ENCODE measurements at places on chromosomes 1 and 21.
A peak's percentile ranks its signal among the peaks of the same experiment; 100 is the strongest.

- DNase-seq = peak; percentile 57
Measured at GRCh38 chr1:3369446-3370076, 84.9 kb upstream of the ARHGEF16 start.

DNA sequence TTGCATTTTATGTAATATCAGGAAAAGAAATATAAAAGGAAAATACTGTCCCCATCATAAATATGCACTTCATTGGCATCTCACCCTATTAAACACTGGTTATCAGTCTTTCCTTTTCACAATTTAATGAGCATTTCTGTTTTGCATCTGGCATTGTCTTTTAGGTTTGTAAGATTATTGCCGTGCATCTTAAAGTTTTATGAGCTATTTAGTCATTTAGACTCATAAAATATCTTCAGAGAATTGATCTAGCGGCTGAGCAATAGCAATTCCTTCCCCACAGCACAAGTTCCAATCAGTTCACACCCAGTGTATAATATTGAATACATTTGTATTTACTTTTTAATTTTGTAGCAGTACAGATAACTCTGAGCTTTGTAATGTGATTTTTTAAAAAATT is 112.3 kb upstream of the C1orf105 start:
- no peak for DNase-seq

DNA sequence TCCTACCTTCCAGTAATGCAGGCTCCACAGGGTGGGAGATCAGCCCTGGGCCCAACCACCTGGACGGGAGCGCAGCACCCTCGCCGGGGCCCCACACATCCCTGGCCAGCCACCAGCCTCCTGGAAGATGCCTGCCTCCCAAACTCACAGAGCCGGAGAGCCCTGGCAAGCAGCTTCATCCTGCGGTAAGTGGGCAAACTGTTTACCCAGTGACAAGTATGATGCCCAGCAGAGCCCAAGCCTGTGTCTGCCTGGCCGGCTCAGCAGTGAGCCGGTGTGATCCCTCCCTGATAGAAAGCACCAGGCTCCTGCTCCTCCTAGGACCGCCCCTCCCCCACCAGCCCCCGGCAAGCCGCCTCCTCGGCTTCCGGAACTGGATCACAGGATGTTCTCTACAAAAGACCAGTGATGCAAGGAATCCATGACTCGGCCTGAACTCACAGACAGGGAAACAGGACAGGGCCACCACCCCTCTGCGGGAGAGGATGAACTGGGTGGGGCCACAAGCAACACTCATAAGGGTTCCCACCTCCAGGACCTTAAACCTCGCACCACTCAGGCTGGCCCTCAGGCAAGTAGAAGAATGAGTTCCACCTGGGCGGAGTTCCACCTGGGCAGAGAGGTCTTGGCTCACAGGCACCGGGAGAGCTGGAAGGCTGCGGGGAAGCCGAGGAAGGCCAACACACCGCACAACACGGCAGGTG is 7.9 kb downstream of the ACOT7 start:
- peak; percentile 22 for DNase-seq

- no peak for DNase-seq
Measured at GRCh38 chr21:34596561-34597271, 18.2 kb downstream of the RCAN1 start.

DNA sequence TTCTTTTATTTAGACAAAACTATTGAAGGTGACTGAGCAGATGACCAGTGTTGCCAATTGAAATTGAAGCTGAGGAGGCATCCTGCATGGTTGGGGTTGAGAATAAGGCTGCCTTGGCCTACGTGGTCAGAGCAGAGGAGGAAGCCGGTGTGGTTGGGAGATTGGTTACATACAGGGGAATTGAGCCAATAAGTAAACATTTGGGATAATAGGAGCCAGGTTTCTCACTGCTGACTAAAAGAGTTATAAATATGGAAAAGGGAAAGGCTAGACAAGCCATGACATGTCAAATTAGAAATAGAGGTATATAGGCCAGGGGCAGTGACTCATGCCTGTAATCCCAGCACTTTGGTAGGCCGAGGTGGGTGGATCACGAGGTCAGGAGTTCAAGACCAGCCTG is 15.8 kb downstream of the SNX7 start:
- peak; percentile 76 for DNase-seq

DNA sequence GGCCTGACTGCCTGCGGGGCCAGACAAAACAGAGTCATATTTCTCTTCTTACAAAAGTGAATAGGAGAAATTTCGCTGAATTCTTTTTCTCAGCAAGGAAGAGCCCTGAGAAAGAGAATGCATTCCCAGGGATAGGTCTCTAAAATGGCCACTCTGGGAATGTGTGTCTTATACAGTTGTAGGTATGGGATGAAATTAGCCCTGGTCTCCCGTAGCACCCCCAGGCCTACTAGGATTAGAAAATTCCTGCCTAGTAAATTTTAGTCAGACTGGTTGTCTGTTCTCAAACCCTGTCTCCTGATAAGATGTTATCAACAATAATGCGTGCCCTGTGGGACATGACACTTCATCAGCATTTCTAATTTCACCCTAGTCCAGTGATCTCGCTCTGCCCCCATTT is 920.1 kb downstream of the LTN1 start:
- DNase-seq = no peak

DNA sequence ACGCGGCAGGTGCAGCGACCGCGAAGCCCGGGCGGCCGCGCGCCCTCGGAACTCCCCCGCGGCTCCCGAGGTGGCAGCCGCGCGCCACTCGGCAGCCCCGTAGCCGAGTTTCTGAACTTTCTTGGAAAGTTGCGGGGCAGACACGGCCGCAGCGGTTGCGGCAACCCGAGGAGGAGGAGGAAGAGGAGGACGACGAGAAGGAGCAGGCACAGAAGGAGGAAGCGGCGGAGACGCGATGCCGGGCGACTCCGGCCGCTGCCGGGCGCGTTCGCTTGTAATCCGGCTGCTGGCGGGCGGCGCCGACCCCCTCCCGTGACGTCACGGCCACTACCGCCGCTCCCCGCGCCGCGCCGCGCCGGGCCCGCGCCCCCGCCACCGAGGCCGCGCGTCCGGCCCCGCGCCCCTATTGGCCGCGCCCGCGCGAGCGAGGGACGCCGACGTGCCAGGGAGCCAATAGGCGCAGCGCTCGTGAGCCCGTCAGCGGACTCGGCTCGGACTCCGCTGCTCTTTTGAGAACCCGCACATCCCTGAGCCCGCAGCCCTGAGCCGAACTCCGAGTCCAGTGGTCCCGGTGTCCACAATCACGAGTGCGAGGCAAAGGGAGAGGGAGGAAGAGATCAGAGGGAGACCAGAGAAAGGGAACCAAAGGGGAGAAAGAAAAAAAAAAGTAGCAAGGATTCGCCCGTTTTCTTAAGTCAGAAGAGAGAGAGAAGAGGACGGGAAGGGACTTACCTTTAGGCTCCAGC is 736 bp upstream of the BARHL2 start:
- no peak for DNase-seq

DNA sequence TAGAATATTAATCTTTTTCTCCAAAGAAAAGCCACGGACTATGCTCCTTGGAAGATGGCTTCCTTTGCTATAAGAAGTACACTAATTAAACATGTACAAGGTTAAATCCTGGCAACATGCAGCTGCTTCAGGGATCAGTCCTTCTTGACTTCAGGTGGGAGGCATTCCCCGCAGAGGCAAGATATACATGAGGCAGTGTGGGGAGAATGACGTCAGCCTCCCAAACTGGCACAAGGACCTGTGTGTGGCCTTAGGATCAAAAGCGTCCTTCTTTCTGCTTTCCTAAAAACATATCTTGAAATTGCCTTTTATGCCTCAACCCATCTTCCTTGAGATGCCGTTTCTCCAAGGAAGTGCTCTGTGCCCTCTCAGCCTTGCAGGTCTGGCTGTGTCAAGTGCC is 90.3 kb downstream of the WLS start:
- DNase-seq = no peak

DNA sequence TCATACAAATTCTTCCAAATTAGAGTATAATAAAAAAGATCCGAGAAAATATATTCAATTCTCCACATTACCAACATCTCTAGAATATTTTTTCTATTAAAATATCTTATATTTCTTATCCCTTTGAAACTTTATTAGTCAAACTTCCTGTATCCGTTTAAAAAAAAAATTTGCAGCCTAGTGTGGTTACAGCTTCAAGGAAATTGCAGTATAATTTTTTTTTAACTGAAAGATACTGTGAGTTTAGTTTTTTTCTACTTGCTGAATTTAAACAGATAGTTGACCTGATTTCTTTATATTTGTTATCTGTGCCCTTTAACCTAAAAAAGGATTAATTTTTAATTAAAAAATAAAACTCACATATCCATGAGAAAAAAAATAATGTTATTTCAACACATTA is 1.5 kb downstream of the RGS18 start:
- no peak for DNase-seq

DNA sequence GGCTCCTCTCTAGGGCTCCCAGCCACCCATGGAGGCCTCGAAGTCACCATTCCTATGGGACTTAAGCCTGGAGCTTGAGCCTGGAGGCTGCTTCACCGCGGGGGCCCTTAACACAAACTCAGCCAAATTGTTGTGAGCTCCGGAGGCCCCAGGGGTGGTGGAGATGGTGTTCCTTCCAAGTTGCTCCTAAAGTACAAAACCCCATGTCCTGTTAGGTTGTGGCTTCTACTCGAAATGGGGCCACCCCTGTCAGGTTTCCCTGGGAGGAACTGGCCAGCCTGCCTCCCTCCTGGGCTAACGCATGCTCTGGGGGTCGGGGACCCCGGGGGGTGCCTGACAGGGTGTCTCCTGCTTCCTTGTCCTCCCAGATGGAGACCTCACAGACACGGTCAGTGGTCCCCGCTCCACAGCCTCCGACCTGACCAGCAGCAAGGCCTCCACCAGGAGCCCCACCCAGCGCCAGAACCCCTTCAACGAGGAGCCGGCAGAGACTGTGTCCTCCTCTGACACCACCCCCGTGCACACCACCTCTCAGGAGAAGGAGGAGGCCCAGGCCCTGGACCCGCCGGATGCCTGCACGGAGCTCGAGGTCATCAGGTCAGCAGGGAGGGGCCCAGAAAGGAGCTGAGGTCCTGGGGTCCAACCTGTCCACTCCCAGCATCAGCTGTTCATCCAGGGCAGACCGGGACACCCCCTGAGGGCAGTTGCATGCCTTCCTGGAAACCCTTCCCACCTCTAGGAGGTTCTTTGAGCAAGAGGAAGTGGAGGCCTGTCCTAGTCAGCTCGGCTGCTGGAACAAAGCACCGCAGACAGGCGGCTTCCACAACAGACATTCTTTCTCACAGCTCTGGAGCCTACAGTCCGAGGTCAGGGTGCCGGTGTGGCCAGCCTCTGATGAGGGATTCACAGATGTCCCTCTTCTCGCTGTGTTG is 10.8 kb upstream of the SLC25A34 start:
- DNase-seq = no peak

DNA sequence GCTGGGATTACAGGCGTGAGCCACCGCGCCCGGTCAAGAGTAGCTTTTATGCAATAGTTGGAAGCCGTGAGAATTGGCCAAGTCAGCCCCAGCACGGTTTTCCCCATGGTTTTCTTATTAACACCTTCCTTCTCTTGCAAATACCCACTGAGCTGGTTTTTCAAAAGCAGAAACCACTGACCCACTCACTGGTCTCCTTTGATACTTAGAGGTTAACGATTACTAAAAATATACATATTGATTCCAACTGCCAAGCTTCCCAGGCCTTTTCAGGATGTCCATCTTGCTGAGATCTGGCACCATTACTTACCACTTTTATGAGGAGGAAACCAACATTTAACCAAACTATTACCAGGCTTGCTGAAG is 25.9 kb upstream of the TARDBP start:
- DNase-seq = no peak

- DNase-seq = no peak
Measured at GRCh38 chr1:43993206-43993914, 2.0 kb downstream of the CCDC24 start.

DNA sequence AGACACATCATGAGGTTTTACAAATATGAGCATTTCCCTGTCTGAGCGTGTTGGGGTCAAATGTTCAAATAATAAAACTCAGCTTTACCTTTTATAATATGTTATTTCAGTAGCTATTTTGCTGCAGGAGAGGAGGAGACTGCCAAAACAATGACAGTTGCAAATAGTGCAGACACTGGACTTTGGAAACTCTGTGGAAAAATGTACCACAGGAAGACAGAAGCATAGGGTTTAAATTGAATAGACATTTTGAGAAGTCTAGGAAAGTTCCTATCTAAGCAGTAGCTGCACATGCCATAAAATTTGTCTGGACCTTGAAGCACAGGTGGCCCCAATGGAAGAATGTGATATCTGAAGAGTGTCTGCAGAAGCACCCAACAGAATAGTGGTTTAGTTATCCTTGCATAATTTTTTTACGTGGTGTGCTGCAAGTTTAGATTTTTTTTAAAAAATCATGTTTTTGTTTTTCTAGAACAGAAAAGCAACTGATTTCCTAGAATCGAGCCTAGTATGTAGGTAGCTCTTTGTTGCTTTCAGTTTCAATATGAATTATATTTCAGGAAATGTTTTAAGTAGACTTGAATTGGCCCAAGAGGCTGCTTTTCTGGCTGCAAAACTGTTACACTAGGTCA is 14.0 kb upstream of the GBP5 start:
- no peak for DNase-seq

GRCh38 chr1:5271264-5271663 is 616.9 kb downstream of the AJAP1 start:
- no peak for DNase-seq

GRCh38 chr21:32991361-32991760 is 34.4 kb upstream of the OLIG2 start:
- DNase-seq = no peak

Measured in AG09319 (cell line).